ENCODE measurements at places on chromosomes 12 and 14.

DNA sequence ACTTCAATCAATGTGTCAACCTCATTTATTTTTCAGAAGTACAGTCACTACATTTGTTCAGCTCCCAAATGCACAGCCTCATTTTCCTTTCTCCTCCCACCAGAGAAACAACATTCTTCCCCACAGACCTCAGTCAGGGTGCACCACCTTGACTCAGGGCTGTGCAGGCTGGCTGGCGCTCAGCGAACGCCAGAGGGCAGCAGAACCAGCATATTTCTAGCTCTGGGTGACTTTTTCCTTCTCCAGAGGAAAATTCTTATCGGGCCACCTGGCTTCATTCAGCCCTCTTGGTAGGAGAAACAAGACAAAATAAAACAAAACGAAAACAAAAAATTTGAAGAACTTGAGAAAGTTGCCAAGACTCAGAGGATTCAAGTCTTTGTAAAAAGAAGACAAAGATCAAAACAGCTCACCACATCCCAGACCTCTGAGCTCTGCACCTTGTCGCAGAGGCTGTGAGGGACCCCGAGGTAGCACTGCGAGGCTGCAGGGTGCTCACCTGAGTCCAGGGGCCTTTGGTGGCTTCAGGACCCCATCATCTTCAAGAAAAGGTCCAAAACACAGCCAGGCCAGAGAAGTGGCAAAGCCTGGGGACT lies 33.7 kb downstream of the PAH start:
- DNase-seq = peak; percentile 21

- no peak for DNase-seq
These were observed 1.8 kb downstream of the OR4K17 start for GRCh38 chr14:20112321-20112720.

DNA sequence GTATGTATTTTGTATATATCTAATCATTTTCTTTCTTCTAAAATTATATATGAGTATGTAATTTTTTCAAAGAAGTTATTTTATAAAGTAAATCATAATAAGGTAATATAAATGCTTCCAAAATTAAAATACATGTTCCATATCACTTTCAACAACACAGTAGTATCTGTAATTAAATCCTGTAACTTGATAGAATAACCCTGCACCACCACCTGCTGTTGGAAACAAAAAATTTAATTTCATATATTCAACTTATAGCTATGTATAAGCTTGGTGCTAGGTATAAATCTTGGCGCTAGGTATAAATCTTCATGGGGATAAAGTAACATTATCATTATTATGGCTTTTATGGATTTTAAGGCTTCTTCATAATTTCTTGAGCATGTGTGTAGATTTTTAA lies 149.7 kb upstream of the DCN start:
- no peak for DNase-seq

DNA sequence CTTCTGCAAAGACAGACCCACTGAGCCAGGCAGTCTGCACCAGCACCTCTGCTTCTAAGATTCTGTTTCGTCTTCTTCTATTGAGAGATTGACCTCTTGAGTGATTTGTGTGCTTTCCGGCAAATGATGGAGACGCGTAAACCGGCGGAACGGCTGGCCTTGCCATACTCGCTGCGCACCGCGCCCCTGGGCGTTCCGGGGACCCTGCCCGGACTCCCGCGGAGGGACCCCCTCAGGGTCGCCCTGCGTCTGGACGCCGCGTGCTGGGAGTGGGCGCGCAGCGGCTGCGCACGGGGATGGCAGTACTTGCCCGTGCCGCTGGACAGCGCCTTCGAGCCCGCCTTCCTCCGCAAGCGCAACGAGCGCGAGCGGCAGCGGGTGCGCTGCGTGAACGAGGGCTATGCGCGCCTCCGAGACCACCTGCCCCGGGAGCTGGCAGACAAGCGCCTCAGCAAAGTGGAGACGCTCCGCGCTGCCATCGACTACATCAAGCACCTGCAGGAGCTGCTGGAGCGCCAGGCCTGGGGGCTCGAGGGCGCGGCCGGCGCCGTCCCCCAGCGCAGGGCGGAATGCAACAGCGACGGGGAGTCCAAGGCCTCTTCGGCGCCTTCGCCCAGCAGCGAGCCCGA lies 703 bp downstream of the ASCL4 start:
- no peak for DNase-seq

DNA sequence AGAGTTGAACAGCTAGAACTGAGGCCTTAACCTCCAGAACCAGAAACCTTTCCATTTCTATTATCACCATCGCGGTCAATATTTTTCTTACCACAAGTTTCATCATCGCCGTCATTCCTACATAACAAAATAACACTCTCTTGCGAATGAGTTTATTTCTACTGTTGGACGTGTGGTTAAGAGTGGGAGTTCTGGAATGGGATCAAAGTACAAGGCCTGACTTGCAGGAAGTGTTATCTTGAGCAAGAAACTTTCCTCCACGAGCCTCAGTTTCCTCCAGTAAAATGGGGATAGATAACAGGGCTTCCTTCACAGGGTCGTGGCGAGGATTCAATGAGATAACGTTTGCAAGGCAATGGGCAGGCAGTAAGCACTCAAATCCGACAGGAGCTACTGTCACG lies 652 bp downstream of the SART3 start:
- no peak for DNase-seq

GRCh38 chr12:1469070-1469469 lies 125.3 kb downstream of the FBXL14 start:
- no peak for DNase-seq

GRCh38 chr12:586318-587071 lies 76.8 kb downstream of the NINJ2 start:
- no peak for DNase-seq

GRCh38 chr14:95547272-95547625 lies 12.4 kb downstream of the GLRX5 start:
- DNase-seq = no peak

- no peak for DNase-seq
These were observed 30.7 kb downstream of the CEP290 start for GRCh38 chr12:88111074-88111652.

DNA sequence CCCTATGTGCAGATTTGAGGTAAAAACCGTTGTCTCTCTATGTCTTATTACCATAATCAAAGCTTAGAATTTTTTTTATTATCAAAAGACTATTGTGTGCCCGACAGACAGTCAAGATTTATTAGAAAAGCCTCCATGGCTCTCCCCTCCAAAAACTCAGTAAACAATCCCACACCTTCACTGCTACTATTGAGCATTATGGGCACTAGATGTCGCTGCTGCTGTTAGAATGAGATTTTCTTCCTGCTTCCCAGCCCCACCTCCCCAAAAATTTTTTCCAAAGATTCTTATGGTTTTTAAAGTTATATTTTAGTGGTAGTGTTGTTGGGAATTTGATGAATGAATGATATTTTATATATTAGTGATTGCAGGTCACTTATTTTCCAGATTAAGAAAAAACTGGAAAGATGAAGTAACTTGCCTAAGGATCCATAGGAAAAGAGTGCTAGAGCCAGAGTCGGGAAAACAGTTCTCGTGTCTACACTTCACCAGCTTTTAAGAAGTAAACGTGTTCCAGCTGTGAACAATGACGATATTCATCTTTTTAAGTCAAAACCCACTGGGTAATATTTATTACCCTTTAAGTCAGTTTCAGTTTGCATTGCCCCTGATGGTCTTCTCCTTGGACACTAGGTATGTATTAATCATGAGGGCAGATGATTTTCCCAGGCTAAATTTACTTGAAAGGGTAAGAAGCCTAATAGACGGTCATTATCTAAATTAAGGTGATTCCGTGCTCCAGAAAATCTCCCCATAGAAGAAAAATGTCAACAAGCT lies 12.2 kb upstream of the FOXG1 start:
- DNase-seq = no peak

DNA sequence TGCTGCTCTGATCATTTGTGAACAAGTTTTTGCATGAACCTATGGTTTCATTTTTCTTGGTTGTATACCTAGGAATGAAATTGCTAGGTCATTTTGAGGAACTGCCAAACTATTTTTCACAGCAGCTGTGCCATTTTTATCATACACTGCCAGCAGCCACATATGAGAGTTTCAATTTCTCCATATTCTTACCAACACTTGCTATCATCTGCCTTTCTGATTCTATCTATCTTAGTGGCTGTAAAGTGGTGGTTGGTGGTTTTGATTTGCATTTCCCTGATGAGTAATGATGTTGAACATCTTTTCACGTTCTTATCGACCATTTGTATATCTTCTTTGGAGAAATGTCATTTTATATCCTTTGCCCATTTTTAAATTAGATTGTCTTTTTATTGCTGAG lies 146.1 kb downstream of the C12orf75 start:
- DNase-seq = no peak

GRCh38 chr12:108850854-108851573 lies 6.4 kb downstream of the SSH1 start:
- no peak for DNase-seq

Data from stimulated activated naive CD4-positive, alpha-beta T cell (primary cell).